Glutamatergic neuron (in vitro differentiated cells): ENCODE measurements at places on chromosomes 3 and 15. TPM values are rescaled to one million over a fixed set of nuclear protein-coding genes. Genes with fewer than 3 reads are reported as not detected.

The HIGD2B gene
- total RNA-seq, result not detected

GRCh38 chr15:99402014-99402729, 150.9 kb downstream of the LRRC28 start:
- H3K27me3 ChIP-seq, result peaks cover 4% of the 10 kb centered on the region
- H3K4me3 ChIP-seq, result no peak overlapping the region
- no peaks in the 10 kb centered on the region for H3K36me3 ChIP-seq
- H3K27ac ChIP-seq, result no peak overlapping the region
- H3K4me1 ChIP-seq, result no peaks in the 10 kb centered on the region

The CHST2 gene
- total RNA-seq, result 51.7 TPM

The EFCAB12 gene
- total RNA-seq, result 0.61 TPM

The CELF6 gene
- total RNA-seq, result 4.1 TPM

DNA sequence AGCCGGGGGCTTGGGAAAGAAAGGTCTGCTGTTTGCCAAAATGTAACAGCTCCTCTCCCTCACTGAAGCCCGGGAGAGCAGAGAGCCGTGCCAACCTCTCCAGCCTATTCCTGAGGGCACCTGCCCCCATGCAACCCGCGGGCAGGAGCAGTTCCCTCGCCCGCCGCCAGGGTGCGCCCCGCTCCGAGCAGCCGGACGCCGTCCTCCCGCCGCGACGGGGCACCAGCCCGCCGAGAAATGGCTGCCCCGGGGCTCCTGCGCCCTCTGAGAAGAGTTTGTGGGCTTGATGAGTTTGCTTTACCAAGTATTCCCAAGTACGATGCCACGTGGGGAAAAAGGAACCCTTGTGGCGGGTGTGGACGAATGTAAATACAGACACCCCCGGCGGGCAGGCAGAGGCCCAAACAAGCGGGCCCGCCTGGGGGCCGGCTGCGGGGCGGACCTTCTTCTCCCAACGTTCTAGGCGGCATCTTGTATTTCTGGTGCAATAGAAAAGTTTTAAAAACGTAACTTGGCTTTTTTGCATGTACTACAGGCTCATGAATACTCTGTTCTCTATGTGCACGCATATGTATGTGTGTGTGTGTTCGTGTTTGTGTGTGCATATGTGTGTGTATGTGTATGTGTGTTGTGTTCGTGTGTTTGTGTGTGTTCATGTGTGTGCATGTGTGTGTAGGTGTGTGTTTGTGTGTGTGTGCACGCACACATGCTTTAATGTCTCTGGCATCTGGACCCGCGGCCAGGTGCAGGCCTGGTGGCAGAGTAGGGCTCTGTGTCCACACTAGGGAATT, 162.9 kb downstream of the CHSY1 start:
- H3K4me3 ChIP-seq, result no peak overlapping the region
- no peaks in the 10 kb centered on the region for H3K36me3 ChIP-seq
- peaks cover 2% of the 10 kb centered on the region for H3K4me1 ChIP-seq

- no peak for DNase-seq
- H3K4me3 ChIP-seq, result no peak overlapping the region
These were observed 216.1 kb downstream of the NAALADL2 start for GRCh38 chr3:175075269-175075668.

DNA sequence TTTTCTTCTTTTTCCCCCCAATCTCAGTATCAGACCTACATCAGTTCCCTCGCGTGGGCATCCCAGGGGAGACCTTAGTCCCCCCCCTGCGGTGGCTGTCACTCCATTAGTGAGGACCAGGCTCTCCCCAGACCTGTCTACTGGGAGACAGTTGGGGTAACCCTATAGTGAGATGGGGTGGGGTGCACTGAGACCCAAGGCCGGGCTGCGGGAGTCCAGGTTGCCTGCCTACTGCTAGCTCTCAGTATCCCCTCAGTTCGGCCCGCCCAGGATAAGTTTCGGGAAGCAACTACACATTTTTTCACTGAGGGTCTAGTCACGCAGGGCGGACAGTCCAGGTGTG, 671 bp upstream of the DCUN1D1 start:
- H3K27me3 ChIP-seq, result no peaks in the 10 kb centered on the region
- DNase-seq, result no peak
- H3K4me3 ChIP-seq, result peak overlapping the region; percentile 82

DNA sequence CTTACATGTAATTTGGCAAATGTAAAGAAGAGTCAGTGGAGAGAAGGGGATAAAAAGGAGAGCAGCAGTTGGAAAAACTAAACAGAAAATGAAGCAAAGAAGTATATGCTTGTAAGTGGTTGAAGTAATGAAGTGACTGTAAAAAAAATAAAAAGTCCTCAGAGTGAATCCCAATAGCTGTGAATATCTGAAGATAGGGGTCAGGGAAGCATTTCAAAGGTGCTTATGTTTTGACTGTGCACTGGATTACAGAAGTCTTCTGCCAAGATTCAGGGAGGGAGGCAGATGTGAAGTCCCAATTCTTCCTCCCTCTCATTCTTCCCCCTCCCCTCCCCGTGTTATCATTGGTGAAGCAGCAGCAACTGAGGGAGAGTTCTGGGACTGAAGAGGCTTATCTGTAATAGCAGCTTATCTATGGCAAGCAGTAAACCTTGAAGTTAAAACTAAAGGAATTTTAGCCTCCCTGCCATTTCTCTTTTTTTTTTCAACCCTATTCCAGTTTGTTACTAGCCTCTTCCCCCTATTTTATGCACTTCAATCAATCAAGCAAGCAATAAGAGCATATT, 597.9 kb downstream of the IGSF11 start:
- H3K27me3 ChIP-seq, result no peaks in the 10 kb centered on the region
- no peak overlapping the region for H3K4me3 ChIP-seq
- H3K27ac ChIP-seq, result no peak overlapping the region
- DNase-seq, result no peak
- no peaks in the 10 kb centered on the region for H3K36me3 ChIP-seq
